ENCODE measurements at places on chromosomes 2 and 18.

GRCh38 chr2:45669032-45669486 lies 17.6 kb downstream of the PRKCE start:
- no peak for DNase-seq

DNA sequence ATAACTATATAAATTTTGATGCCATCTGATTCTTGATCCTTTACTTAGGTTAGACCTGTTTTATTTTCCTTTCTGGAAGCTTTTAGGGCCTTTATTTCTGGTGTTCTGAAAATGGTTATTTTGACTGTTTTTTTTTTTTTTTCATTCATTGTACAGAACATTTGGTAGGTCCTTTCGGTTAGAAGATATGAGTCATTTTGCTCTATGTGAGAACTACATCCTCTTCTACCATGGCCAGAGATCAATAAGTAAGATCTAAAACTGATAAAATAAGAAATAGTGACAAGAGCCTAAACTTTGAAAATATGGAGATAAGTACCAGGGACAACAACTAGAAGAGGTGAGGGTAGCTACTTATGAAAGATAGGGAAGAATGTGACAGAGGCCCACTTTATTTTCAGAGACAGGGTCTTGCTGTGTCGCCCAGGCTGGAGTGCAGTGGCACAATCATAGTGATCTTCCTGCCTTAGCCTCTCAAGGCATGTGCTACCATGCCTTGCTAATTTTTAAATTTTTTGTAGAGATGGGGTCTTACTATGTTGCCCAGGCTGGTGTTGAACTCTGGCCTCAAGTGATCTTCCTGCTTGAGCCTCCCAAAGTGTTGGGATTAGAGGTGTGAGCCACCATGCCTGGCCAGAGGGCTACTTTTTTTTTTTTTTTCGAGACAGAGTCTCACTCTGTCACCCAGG lies 66.5 kb downstream of the EIF2AK3 start:
- DNase-seq: no peak

DNA sequence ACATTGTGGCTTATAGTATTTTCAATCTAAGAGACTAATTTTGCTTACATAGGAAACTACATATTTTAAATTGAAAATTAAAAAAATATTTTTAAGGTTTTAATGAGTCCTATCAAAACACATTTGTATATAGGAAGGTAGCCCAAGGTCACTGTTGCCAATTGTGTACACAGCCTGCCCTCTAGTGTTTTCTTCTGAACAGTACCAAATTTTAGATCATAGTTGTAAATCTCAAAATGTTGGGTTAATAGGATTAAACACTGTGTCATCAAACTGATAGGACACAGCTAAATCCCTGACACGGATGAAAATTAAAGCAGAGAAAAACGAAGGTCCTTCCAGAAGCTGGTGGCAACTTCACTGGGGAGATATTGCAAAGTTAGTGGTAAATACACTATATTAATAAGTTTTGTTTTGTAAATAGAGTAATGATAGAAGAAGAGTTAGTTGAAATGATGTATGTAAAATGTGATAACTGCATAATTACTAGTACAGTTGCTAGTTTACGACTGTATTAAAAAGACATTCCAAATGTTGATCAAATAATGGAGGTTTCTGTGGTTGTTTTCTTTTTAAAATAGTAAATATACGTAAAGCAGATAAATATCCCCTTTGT lies 19.7 kb downstream of the CLUL1 start:
- DNase-seq: peak; percentile 59

- DNase-seq: no peak
Measured at GRCh38 chr2:206805887-206806607, 40.6 kb downstream of the FASTKD2 start.

- no peak for DNase-seq
Measured at GRCh38 chr2:156465573-156465972, 29.4 kb downstream of the GPD2 start.

DNA sequence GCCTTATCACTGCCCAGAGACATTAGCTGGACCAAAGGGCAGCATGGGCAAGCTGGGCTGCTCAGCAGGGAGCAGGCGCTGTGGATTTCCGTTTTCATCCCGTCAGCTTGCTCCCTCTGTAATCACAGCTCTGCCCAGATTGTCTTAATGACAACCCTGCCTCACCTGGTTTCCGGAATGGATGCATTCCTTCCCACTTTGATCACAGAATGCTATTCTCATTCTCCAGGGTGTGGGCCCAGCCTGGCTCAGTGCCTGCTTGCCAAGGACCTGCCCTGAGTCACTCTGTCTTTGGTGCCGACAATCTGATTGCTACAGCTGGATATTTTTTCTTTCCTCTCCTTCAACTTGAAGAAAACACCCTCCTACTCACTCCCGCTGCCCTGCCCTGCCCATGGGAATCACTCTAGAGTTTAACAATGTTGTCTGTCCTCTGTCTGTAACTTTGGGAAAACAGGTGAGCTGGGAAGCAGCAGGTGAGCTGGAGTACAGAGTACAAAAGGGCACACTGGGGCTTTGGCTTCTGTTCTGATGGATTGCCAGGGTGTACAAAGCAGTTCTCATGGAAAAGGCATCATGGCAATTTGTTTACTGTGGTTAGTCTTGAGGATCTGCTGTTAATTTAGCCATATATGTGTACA lies 27.2 kb upstream of the FAM136A start:
- no peak for DNase-seq

DNA sequence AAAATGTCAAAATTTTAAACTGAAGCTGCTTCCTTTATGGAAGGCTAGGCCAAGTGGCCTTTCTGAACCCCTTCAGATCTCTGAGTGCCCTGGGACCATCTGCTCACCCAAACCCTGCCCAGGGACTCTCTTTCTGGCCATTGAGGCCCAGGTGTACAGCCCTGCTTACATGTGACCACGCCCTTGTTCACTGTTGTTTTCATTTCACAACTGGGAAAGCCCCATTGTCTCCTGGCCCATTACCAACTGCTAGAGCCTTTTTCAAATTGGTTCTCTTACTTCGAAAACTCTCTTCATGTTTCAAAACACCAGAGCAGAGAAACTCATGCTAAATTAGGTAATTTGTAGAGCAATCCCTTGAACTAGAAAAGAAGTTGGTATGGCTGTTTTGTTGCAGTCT lies 219.5 kb upstream of the TANK start:
- DNase-seq: peak; percentile 61

GRCh38 chr2:181656450-181657291 lies at the start of gene CERKL:
TSS of gene CERKL (minus strand) at chr2:181657105. CDS start at chr2:181657006, 99 bp downstream.
- DNase-seq: peak; percentile 71

GRCh38 chr2:234631646-234632514 lies 135.0 kb upstream of the ARL4C start:
- no peak for DNase-seq

GRCh38 chr2:177268187-177268871 lies 3.8 kb upstream of the NFE2L2 start:
- DNase-seq: no peak

GRCh38 chr2:108910011-108910431 lies 79.0 kb downstream of the EDAR start:
- no peak for DNase-seq

- DNase-seq: no peak
Measured at GRCh38 chr18:72444798-72445155, 99.4 kb downstream of the CBLN2 start.

Measured in activated CD4-positive, alpha-beta T cell treated with anti-CD3 and anti-CD28 coated beads, Interleukin-2, amount 10 ng/mL, durations not matched to agents 24 days and 14 days (primary cell).